ENCODE measurements at places on chromosomes 5 and 9.

DNA sequence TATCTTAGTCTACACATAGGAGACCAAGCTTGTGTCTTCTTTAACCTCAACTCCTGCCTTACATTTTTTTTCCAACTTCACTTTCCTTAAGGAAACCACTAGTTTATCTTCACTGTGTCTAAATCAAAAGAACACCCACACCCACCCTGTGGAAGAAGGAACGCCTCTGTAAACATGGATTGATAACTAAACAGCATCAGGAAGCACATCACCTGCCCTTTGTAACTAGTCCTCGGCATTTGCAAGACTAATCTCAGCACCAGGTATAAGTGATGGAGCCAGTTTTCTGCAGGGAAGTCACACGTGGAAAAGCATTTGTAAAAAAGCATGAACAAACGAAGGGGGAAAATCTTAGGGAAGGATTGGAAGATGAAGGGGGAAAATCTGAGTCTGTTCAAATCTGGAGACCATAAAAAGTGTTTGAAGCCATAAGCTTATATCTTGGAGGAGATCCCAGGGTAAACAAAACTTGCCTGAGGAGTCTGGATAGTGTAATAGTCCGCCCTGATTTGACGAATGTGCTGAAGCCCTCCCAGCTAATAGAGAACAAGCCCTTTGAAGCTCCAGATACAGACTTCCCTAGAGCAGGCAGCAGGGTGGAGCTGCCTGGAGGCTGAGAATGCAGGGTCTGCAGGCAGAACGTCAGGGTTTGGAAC, 117.3 kb upstream of the LHFPL2 start:
- no peak for DNase-seq

DNA sequence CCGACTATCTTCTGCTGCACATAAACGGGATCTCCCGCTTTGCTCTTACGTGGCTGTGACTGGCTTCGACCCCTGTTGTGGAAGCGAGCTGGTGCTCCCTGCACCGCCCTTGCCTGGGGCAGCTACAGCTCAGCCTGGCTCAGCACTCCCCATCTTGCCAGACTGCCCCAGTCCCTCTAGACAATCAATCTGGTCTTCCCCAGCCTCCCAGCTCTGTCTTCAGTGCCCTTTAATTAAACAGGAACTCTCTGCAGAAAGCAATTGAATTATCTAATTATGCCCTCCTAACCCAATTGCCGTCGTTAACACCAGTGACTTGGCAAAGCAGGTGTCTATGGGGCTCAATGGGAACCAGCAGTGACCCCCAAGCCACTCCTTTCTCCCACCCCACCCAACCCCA, 18.9 kb upstream of the NTNG2 start:
- no peak for DNase-seq

- no peak for DNase-seq
Measured at GRCh38 chr5:125503946-125504345, 757.5 kb upstream of the ZNF608 start.

GRCh38 chr5:126597156-126597555, 2.1 kb upstream of the ALDH7A1 start:
- no peak for DNase-seq

- DNase-seq, result no peak
Measured at GRCh38 chr5:126624534-126624933, 23.8 kb downstream of the PHAX start.

DNA sequence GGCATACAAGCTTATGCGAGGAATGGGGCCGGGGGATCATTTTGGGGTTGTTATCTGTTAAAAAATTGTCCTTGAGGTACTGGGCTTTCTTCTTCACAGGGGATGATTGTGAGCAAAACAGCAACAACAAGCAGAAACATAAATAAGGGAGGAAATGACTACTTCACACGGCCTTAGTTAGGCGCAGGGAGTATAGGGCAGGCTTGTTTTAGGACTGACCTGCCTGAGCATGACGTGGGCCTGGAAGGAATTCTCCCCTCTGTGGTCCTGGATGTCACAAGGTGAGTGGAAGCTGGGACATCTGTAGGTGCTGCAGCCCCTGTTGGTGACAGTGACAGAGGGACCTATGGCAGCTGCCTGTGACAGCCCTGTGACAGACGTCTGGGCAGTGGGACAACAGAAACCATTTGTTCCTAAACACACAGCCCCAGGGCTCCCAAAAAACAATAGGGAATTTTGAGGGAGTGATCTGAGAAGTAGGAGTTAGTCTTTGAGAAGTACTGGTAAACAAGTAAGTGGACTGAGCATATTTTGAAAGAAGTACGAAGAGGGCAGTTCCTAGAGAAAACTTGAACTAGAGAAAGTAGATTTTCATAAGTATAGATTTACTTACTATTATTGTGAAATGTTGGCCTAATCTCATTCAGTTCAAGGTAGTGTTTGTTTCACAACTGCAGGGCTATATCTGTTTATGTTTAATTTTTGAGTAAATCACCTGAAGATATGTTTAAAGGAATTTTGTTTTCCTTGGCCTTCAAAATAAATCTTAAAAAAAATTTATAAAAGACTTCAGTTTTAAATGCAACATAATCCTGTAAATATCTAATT, 113.1 kb downstream of the KDM4C start:
- no peak for DNase-seq

- DNase-seq, result no peak
Measured at GRCh38 chr9:125896404-125896803, 149.2 kb downstream of the PBX3 start.

- no peak for DNase-seq
Measured at GRCh38 chr5:64125521-64125920, 40.1 kb upstream of the RNF180 start.

- no peak for DNase-seq
Measured at GRCh38 chr5:32814620-32815019, 103.5 kb downstream of the NPR3 start.

GRCh38 chr5:169893010-169893409, 87.3 kb downstream of the INSYN2B start:
- DNase-seq, result no peak
